Activated naive CD8-positive, alpha-beta T cell treated with anti-CD3 and anti-CD28 coated beads, Interleukin-2, amount 50 U/mL, for 24 hours (primary cell): ENCODE measurements at places on chromosomes 5 and 9.

GRCh38 chr5:68032216-68032762 lies 183.3 kb upstream of the PIK3R1 start:
- DNase-seq: no peak

- no peak for DNase-seq
Measured at GRCh38 chr5:138755084-138755748, 2.0 kb downstream of the CTNNA1 start.

- DNase-seq: no peak
Measured at GRCh38 chr5:136014049-136015002, 14.5 kb upstream of the TGFBI start.

DNA sequence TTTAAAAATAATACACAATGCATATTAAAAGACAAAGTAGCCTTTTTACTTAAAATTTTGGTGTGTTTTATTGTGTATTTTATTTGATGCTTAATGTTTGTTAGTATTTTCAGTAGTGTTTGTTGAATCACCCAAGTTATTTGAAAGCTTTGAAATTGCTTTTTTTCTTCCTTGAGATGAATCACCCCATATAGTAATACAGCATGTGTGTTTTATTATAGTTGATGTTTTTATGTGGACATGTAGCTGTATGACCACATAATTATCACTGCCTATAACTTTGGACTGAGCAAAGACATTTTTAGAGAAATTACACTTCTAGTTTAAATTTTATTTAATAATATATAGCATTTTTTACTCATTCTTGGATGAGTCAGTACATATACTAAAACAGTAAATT lies 18.0 kb downstream of the FAM174A start:
- DNase-seq: no peak

DNA sequence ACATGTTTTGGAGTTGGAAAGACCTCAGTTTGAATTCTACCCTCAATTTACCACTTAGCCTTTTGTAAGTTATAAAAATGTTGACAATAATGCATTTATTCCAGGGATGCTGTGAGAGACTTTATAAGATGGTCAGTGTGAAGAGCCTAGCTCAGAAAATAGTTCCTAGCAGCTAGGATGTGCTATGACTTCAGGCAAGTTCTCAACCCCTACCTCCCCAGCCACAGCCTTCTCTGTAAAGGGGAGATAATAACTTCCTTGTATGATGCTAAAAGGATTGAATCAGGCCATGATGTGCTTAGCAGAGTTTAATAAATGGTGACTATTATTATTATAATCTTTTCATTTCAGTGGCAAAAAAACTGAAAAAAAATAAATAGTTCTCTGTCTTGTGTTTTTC lies 77.6 kb downstream of the ALDH1A1 start:
- no peak for DNase-seq

DNA sequence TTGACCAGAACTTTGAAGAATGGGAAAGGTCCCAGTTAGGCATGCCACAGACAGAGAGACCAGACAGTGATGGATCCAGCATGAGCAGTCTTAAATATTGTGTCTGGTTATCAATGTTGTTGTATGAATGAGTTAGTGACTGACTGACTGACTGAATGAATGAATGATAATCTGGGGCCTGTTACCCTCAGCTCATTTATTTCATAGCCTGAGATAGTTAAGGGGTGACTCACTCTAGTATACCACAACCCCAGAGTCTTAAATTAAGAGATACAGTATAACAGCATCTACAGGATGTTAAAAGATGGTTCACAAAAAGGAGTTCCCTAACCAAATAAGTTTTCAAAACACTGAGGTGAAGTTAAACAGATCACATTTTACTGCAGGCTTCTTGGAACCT lies 133.5 kb downstream of the SGCD start:
- no peak for DNase-seq
